Left cardiac atrium (tissue), 4 donors: ENCODE measurements at places on chromosomes 1 and 21.

- DNase-seq: no peak
Measured at GRCh38 chr1:43286115-43286514, 734 bp upstream of the C1orf210 start.

DNA sequence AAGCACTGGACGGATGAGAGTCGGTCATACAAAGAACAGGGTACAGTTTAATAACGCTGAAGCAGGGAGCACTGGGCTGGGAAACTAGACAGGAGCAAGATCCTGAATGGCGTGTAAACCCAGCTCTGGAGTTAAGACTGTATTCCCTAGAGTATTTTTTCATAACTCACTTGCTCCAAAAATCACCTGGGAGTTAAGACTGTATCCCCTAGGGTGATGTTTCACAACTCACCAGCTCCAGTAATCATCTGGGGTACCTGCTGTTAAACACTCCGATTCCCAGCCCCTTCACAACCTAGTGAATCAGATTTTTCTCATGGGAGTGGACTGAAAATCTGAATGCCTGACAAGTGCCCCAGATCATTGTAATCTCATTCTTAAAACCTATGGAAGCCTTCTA, 123.2 kb downstream of the MAB21L3 start:
- DNase-seq: no peak

DNA sequence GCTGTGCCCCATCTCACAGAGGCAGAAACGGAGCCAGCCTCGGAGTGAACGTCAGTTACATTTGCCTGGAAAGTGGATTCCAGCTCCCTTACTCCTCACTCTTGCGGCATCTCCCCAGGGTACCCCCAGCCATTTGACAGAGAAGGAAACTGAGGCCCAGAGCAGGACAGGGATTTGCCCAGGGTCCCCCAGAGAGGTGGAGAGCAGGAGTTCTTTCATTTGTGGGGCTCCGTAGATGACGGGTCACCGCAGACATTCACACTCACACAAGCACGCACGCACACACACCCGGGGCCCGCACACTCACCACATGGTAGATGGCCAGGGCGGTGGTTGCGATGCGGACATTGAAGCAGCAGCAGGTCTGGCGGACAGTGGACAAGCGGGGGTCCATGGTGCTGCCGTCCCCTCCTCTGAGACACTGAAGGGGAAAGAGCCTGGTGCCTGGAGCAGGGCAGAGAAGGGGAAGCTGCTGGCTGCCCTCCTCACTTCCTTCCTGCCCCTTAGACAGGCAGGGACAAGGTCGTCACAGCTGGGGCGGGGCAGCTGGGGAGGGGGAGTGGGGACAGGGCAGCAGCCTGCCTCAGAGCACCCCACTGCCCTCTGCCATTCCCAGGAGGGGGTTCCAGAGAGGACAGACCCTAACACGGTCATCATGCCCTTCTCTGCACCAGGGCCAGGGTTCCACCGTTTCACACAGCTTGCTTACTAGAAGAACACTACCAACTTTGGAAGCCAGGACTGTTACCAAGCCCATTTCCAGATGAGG, at the start of gene LAPTM5:
Gene LAPTM5 (minus strand): TSS at position 423 of the 769 bp plus-strand sequence. CDS start 29 bp downstream, at position 394.
- peak; percentile 68 for DNase-seq

- DNase-seq: peak; percentile 45
Measured at GRCh38 chr1:38000529-38001455, 4.5 kb downstream of the FHL3 start.

- DNase-seq: peak; percentile 23
Measured at GRCh38 chr21:44984428-44984791, 44.6 kb downstream of the SLX9 start.

GRCh38 chr1:200890027-200890426, 4.7 kb upstream of the INAVA start:
- no peak for DNase-seq

GRCh38 chr1:30476911-30477459, 246.4 kb downstream of the MATN1 start:
- no peak for DNase-seq

DNA sequence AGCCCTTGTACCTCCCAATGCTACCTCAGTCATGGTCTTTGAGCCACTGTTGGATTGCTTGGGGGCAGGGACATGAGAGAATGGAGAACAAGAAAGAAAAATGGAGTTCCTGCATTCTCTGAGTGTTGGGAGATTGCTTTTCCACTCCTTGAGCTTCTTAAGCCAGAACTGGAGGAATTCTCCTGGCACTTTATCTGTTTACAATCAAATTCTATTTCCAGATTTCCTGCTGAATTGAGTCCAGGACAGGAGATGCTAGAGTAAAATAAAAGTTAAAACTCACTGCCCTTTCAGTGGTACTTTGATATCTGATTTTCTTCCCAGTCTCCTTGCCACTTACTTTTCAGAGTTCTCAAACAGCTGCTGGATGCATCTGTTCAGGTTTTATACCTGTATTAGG, 24.4 kb upstream of the DEPDC1 start:
- DNase-seq: no peak

DNA sequence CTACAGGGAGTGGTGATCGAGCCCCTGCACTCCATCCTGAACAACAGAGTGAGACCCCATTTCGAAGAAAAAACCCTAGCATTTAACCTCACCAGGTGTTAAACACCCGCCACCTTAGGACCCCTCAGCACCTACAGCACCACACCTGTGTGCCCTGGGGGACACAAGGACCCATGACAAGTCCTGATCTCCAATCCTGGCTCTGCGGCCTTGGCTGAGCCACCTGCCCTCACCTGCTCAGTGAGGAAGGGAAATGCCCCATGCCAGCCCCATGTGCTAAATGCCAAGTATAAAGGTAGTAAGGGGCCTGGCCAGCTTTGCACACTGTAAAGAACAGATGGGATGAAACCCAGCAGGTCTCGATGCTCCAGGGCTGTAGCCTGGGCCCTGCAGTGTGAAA, 11.1 kb downstream of the MRTO4 start:
- no peak for DNase-seq

- no peak for DNase-seq
Measured at GRCh38 chr1:1997576-1997975, 6.0 kb downstream of the CFAP74 start.

DNA sequence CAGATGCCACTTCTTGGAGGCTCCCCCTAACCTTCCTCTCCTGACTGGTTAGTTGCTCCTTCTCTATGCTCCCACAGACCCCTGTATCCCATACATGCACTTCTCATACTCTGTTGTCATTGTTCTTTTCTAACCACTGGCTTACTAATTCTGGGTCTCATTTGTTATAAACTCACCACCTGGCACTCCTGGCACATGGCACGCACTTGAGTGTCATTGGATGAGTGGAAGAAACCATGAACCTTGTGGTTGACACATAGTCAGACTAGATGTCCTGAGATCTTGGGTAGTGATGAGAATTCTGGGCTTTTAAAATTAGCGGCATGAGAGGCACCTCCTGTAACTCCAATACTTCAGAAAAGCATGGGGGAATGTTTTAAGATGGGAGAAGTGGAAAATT, 49.3 kb downstream of the TRIM62 start:
- no peak for DNase-seq

DNA sequence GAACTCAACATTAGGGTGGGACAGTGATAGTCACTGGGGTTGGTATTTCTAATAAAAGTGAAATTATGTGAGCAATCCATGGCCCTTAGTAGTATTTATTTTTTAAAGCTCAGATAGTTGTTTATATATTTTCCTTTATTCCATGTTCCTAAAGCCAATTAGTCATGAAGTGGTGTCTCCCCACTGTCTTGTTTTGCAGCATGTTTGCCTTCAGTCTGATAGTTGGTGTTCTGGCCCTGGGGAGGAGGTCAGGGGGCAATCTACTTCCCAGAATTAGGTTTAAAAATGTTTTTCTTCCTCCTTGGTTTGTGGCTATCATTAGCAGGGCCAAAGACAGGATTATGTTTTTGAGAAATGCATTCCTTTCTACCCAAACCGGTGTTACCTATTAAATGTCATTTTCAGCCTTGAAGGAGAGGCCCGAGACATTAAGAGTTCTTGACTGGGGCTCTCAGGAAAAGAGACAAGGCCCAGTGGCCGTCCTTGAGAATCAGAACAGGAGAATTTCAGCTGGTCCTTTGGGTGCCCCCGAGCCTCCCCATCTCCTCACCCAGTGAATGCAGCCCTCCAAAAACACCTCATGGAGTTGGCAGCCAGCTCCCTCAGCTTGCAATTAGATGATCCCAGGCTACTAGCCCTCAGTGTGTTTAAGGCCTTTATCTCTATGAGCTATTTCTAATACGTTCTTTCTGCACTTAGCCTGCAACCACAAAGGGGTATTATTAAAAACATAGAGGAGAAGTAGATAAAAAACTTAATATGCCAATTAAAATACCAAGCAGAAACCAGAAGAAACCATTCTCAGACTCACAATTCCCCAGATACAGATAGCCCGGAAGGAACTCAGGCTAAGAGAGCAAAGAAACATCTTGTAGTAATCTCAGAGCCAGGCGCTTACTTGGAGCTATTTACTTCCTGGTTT, 71.3 kb upstream of the NGF start:
- DNase-seq: peak; percentile 24

DNA sequence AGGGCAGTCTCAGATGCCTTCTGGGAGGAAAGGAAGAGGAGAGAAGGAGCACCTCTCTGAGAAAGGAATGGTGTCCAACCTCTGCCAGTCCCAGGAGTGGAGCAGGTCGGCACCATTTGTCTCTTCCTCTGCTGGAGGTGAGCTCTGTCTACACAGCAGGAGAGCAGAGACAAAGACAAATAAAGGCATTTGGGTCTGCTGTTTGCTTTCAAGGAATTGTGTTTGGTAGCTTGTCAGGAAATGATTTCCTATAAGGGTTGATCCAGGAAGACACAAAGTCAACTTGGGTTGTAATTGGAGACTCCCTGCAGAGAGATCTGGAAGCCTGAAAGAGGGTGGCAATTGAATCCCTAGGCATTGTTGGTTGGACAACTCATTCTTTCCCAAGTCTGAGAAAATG, 34.5 kb upstream of the PLXNA2 start:
- no peak for DNase-seq

GRCh38 chr1:246608616-246609376, 42.5 kb downstream of the CNST start:
- DNase-seq: peak; percentile 73

DNA sequence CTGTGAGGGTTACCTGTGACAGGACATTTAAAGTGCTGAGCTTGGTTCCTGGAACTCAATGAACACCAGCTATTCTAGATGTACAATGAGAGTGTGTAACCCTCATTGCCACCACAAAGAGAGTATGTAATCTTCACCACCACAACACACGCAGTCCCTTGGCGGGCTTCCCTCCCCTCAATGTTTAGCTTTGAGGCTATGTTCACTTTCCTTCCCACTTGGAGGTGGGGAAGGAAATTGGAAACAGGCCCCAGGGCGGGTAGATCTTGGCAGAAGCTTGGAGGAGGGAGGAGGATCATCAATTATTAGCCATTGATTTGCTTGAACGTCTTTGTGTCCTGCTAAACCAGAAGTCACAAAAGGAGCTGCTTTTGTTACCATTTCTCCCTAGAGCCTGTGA, 8.3 kb upstream of the COL16A1 start:
- no peak for DNase-seq

GRCh38 chr1:184950227-184950626, 24.1 kb downstream of the NIBAN1 start:
- DNase-seq: no peak

- no peak for DNase-seq
Measured at GRCh38 chr1:10508511-10508951, 33.8 kb downstream of the PEX14 start.

DNA sequence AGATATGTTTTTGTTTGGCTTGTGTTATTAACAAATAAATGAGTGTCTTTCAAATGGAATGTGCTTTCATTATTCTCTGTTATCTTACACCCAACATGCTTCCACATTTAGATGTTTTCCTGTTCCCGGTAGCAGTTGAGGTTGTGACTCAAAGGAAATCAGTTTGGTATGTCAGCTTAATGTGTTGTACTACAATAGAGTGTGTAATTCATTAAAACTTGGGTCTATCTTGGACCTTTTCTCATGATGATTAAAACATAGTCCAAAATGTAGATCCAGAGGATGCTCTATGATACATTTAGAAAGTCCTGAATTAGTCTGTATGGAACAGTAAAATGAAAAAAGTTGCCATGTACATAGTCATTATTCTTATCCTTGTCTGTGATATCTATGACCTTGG, 26.7 kb downstream of the RTCA start:
- no peak for DNase-seq

- no peak for DNase-seq
Measured at GRCh38 chr1:92211166-92211565, 6.5 kb upstream of the C1orf146 start.

DNA sequence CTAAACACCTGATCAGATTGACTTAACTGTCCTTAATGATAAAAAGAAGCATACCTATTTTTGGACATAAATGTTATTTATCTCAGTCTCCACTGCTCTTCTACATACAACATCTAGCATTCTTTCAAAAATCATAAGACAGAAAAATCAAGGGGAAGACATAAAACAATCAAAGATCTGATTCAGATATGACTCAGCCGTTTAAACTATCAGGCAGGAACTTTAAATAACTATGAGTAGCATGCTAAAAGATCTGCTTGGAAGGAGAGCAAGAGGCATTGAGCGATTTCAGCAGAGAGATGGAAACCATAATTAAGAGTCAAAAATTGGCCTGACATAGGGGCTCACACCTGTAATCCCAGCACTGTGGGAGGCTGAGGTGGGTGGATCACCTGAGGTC, 27.2 kb upstream of the SLC22A15 start:
- DNase-seq: no peak

DNA sequence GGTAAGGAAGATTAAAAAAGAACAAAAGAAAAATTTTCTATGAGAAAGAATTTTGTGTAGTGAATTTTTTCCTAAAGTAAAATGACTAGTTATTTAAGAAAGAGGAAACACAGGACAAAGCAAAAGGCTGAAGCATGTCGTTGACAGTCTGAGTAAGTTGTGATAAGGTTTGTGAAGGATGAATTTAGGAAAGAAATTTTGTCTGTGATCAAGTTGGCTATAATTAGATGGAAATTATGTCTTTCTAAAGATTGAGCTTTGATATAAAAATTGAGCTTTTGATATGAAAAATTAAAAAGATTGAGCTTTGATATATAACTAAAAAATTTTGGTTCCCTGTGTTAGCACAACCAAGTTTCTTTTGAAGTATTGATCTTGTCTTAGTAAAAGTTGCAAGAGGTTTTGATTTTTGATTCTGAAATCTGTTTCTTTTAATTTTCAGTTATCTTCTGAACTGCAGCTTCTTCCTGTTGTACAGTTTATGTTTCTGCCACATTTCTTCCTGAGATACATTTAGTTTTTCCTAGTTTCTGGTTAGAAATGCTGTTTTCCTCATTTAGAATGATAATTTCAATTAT, 101.7 kb upstream of the KIAA0040 start:
- no peak for DNase-seq

DNA sequence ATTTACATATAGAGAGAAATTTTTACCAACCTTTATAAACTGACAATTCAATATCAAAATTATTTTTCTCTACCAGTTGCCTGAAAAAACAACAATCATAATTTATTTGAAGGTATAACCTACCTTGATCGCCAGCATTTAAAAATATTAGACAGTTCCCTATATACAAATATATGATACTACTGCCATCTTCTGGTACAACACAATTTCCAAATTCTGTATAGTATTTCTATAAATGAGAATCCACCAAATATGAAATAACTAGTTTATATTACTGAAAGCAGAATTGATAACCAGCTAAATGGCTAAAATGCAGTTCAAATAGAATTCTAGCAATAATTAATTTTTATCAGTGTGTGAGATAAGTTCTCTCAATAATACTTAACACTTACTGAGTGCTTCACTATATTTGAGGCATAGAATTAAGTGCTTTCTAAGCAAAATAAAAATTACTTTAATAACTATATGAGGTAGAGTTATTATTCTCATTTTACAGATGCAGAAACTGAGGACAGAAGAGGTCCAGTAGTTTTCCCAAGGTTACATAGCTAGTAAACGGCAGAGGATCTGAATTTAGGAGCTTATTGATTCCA, 75.6 kb downstream of the PIGK start:
- no peak for DNase-seq

GRCh38 chr1:244056577-244056976, 5.5 kb downstream of the ZBTB18 start:
- DNase-seq: no peak
